ENCODE measurements at places on chromosomes 2 and 18.

DNA sequence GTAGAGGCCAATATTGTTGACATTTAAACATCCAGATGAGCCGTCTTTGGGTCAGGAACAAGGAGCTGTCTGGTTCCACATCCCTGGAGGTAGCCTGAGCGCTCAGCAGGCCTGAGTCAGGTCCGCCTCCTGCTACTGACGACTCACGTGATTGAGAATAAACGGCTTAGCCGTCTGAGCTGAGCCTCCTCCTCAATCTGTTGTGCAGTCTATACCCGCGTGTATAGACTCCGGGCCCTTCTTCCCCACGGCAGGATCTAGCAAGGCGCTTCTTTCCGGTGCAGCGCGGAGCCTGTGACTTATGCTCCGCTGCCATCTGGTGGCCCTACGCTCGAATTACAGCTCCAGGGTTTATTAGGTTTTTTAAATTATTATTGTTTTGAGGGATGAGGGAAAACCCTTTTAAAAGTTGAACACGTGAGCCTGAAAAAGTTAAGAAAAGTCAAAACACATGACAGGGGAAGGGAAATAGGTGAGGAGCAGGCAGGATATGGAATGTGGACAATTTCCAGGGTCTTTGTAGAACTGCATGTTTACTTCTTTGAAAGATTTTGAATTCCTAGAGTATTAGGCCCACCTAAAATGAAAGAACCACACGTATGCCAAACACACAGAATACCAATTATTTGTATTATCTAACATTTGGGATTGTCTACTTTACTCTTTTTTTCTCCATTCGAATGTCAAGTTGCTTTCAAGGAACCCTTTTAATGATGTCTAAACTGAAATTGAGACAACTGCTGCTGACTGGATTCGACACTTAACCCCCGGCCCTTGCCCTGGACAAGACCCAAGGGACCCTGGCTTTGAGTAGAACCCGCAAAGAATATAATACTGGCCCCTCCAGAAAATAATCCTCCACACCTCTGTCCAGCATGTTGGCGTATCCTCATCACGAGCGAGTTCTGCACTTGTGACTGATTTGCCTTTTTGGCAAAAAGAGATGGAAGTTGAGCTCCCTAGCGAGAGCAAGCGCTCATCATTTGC is 112.4 kb upstream of the ZNF236 start:
- peak; percentile 53 for DNase-seq

- no peak for DNase-seq
Observed at GRCh38 chr18:42623935-42624334, 491.6 kb downstream of the RIT2 start.

GRCh38 chr2:237720957-237721356 is 77.6 kb upstream of the RBM44 start:
- no peak for DNase-seq

GRCh38 chr18:80086281-80086680 is 22.8 kb upstream of the ADNP2 start:
- DNase-seq = no peak

DNA sequence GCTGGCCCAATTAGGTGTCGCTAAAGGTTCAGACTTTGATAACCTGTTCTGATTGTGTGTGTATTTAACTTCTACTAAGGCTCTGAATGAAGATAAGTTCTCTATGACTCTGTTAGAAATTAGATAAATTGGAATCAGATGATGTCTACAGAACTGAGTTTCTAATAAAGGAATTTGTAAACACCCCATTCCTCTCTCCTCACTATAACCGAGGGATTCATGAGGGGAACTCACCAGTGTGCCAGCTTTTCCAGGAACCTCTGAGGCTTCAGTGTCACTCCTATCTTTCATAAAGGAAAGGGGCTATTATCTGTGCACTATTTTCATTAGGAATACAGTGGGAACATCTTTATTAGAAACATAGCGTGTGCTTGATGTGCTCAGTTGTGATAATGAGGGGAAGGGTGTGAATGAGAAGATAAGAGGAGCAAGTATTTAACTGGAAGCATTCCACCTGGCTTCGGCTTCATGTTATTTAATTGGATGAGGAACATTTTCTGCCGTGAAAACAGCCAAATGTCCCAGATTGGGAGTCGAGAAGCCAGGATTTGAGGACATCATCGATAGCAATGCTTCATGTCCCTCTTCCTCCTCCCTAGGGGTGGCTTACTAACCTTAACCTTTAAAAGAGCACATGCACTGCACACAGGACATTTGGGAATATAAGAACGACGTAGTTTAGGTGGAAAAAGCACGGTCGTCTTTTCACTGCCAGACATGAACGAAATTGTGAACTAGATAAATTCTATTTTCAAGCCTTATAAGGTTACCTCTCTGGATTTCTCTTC is 84.8 kb upstream of the TCF4 start:
- no peak for DNase-seq

- DNase-seq = no peak
Observed at GRCh38 chr2:163463411-163463810, 272.4 kb downstream of the FIGN start.

DNA sequence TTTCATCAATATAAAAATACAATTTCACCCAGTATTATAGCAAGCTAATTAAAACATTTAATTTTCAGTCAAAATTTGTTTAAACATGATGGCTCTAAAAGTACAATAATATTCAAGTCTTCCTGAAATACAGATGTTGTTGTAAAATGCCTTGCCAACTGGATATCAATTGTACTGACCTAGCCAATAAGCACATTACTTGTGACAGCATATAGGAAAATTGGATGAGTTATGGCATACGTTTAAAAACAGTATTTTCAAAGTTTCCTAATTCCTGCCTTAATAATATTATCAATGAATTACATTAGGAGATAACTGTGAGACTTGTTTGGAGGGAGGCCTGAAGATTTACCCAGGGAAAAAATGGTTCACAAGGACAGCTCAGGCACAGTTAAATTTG is 336.9 kb upstream of the CDH20 start:
- DNase-seq = no peak

- no peak for DNase-seq
Observed at GRCh38 chr18:66083078-66083477, 332.3 kb downstream of the CDH7 start.
